ENCODE measurements at places on chromosomes 2 and 18.

- DNase-seq: no peak
These were observed 5.3 kb upstream of the MC4R start for GRCh38 chr18:60377778-60378469.

- DNase-seq: no peak
These were observed 1.1 kb upstream of the MAT2A start for GRCh38 chr2:85537600-85538506.

- DNase-seq: peak; percentile 7
These were observed 300.0 kb upstream of the SMIM21 start for GRCh38 chr18:75727456-75727855.

GRCh38 chr18:36900466-36900865, 71.5 kb downstream of the KIAA1328 start:
- no peak for DNase-seq

GRCh38 chr2:10274376-10274775, 28.3 kb upstream of the HPCAL1 start:
- DNase-seq: no peak

GRCh38 chr2:57892920-57893319, 153.7 kb upstream of the VRK2 start:
- no peak for DNase-seq

DNA sequence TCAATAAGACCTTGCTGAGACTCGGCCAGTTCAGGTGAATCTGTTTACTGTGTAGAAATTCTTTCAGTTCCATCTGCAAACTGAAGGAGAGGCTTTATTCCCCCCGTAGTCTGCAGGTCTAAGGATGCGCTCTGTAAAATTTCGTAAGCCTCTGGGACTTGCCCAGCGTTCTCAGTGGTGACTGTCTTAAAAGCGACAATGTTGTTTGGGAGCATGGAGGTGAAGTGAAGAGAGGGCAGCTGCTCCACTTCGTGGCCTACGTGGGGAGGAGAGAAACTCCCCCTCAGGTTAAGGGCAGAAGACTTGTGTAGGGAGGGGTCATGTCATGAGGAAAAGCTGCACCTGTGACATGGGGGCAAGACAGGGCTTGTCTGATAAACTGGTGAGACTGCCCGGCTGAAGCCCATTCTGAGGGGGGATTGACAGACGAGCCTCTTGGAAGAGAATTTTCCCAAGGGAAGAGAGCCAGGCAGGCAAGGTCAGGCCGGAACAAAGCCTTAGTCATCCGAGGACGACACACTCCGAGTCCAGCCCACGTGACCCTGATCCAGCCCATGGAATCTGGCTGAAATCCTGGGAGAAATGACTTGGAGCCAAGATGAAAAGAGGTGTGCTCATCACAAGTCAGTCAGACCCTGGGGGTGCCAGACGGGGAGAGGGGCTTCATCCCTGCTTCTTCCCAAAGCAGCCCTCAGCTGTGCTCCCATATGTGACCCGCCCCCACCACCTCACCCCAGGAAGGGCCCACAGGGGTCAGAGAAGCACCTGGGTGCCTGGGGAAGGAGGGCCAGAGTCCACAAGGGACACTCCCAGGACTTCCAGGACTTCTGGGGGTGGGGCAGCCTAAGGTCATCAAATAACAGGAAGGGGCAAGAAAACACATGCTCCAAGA, 88.5 kb upstream of the SH3BP4 start:
- no peak for DNase-seq

DNA sequence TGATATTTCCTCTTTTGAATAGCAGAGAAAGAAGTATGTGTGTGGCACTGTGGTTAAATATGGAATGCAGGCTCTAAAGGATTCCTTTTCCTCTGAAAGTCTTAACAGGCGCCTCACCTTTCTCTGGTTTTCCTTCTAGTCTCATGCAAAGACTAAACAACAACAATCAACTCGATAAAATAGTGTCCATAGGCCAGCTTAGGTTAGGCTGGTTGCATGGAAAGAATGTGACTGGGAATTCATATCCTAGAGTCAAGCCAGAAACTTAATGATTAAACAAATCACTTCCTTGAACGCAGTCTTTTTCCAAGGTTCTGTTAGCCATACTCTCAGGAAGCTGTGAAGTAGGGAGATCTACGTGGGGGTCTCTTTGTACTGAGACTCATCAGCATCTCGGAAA, 800.8 kb upstream of the ID2 start:
- DNase-seq: no peak

DNA sequence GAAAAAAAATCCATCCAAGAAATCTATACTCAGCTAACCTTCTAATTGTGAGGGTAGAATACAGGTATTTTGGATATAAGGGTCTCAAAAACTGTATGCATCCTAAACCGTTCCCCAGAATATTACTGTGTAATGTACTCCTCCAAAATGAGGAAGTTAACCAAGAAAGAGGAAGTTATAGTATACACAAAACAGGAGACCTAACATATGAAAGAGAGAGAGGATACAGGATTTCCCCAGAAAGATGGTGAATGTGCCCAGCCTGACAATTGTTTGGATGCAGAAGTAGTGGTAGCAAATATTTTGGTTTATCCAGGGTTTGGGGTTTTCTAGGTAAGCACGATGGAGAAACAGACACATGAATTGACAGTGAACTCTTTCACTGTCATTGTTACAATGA, 50.6 kb downstream of the GALNT3 start:
- no peak for DNase-seq

DNA sequence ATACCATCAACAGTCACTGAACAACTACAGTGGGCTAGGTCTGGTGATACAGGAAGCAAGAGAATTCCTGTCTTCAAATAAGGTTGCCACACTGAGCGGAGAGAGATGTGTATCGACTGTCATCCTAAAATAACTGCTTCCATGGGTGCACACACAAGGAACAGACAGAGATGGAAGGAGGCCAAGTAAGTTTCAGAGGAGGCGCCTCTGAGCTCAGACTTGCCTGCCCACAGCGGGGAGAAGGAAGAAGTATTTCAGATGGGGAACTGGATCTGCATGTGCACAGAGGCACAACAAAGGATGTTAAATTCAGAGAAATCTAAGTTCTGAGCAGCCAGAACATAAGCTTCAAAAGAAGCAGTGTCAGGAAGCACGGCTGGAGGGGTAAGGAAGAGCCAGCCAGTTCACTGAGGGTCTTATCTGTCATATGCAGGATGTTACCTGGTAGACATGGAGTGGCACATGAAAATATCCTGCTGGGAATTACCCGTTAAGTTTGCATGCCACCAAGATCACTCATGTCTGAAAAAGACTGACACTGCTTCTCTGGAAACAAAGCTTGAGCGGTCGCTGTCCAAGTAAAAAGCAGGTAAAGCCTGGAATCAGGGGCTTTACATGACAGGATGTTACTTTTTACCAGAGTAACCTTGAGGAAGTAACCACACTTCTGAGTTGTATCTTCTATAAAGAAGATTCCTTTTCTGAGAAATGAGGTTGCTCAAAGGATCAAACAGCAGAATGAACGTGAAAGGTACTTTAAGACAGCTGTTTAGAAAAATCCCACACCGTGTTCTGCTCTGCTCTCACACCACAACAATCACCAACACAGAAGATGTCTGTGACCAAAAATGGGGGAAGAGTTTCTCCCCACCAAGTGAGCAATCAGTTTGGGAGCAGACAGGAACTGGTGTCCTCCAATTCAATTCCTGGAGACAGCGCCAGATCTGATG, 260.2 kb downstream of the NBAS start:
- DNase-seq: no peak

GRCh38 chr2:47025969-47026610, 110.5 kb upstream of the MCFD2 start:
- DNase-seq: no peak

- no peak for DNase-seq
These were observed 1317.4 kb upstream of the CDH2 start for GRCh38 chr18:29494371-29494770.

GRCh38 chr2:3656762-3657721, 958 bp upstream of the ALLC start:
- DNase-seq: no peak

- DNase-seq: peak; percentile 25
These were observed 6.1 kb upstream of the SERPINB8 start for GRCh38 chr18:63963615-63964256.

- no peak for DNase-seq
These were observed 1.3 kb downstream of the CDCA7 start for GRCh38 chr2:173355866-173356508.

- no peak for DNase-seq
These were observed 8.5 kb downstream of the PRKD3 start for GRCh38 chr2:37316181-37316580.

DNA sequence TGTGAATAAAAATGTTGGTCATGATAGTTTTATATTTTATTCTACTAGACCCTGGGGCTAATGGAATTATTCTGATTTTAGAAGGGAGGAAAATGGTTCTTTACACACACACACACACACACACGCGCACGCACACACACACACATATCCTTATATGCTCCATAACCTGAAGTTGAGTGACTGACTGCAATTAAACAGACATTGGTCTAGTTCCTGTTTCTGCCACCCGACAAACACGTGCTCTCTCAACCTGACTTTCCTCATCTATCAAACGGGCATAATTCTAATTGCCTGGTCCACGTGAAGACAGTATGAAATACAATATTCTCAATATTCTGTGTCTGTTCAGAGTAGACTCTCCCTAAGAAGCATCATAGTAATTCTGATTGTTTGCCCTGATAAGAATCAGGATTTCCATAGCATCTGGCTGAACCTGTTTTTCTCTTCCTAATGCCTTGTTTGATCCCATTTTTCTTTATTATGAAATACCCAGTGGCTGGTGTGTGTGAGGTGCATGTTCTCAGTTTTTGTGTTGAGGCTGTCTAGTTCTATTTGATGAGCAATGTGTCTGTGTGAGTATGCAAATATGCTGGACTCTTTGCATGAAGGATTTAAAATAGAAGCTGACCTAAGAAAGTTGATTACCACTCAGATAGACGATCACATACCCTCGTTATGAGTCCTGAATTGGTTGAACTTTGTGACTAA, 51.0 kb downstream of the SETBP1 start:
- DNase-seq: no peak

DNA sequence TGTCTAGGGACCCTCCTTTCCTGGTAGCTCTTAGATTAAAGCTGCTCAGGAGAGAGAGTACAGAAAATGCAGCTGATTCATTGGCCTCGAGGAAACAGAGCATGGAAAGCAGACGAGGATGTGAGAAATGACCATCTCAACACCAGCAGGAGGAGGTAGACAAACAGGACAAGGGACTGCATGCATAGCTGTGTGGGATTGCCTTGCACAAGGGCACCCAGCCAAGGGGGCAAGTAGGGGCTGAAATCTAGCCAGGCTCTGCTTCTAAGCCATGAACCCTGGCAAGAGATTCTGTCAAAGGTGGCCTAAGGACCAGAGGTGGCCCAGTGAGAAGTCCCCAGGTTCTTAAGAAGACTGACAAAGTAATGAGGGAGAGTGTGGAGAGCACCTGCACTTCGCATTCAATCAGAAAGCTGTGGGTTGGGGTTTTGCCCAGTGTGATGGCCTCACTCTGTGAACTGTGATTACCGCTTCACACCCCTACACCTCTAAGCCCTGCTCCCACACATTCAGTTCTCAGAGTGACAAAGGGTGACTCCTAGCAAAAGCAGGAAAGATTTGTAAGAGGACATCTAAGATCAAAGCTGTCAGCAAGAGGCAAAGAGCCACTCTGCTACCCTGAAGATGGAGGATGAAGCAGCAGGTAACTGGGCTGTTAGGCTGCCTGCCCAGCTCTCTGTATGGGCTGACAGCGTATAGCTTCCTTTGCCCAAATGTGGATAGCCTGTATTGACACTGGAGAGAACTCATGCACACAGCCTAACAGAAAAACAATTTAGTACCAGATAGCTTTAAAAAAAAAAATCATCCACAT, 151.3 kb upstream of the PELI1 start:
- DNase-seq: peak; percentile 59

- DNase-seq: no peak
These were observed 215.0 kb upstream of the LRATD1 start for GRCh38 chr2:14417551-14417950.

- DNase-seq: no peak
These were observed 329.9 kb downstream of the TRIB2 start for GRCh38 chr2:13046557-13047165.

DNA sequence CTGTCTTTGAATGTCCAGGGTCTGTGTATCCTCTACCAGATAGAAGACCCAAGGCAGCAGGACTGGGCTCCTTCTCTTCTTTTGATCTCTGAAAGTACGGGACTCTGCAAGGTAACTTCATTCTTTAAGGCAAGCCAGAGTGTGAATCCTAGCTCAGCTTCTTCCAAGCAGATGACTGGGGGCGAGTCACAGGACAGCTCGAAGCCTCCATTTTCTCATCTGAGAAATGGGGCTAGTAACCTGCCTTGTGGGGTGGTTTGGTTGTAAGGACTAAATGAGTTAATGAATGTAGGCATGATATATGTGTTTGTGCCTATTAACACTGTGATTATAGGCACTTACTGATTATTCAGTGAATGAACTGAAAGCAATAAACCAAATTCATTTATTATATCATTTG, 46.7 kb downstream of the DGKD start:
- no peak for DNase-seq

DNA sequence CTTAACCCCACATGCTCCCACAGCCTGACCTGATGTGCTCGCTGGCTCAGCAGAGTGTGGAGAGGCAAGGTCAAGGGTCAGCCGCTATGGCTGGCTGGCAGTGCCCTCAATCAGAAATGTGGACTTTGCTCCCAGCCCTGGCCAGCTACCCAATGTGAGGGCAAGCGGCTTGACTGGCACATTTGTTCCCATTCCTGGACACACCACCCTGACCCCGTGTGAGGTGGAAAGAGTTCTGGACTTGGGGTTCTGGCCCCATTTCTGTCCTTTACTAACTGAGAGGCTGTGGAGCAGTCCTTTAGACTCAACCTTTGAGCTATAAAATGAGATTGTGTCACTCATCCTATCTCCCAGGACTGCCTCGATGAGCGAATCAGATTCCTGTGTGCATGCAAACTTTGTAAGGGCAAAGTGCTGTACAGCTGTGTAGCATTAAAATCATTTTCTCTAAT, 9.1 kb downstream of the THNSL2 start:
- no peak for DNase-seq

DNA sequence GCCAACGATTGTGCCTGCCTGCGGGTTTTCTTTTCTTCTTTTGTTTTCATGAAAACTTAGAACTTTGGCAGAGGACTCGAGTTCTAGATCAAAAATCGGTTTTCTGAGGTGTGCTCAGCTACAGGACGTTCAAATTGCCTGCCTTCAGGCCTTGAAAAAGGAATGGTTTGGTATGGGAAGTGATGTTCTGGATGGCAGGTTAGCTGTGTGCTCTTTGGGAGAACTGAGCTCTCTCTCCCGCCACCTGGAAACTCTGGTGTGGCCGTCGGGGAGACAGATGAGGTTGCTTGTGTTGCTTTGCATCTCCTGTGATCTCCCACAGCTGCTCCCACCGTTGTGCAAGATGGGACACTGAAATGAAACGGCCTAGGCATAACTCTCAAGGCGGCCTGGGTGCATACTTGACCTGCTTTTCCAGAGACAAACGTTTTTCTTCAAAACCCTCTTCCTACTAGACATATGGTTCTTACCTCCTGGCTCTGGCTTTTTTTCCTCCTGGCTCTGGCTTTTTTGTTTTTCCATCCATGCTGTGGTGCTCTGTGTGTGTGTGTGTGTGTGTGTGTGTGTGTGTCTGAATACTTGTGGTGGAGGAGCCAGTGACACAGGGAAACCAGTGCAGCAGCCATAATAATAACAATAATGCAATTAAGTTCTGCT, 2.0 kb downstream of the FMNL2 start:
- DNase-seq: no peak

- no peak for DNase-seq
These were observed 340.6 kb downstream of the EPHA4 start for GRCh38 chr2:221231511-221231910.

Data from stimulated activated CD4-positive, alpha-beta T cell treated with anti-CD3 and anti-CD28 coated beads, Interleukin-15, amount 100 ng/mL, for 48 hours (primary cell).